ENCODE measurements at places on chromosomes 2 and 18.

DNA sequence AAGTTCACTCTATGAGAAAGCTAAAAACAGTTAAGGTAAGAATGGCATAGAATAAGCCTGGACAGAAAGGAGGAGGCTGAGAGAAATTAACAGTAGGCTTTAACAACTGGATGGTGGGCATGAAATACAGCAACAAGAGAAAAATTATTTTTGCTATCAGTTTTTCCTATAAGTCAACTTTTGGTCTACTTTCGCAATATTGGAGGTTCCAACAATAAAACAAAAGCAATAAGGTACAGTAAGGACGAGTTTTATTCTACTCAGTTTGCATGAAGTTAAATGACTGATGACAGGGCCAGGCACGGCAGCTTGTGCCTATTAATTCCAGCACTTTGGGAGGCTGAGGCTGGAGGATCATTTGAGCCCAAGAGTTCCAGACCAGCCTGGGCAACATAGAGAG is 17.3 kb downstream of the RAB1A start:
- DNase-seq: no peak

DNA sequence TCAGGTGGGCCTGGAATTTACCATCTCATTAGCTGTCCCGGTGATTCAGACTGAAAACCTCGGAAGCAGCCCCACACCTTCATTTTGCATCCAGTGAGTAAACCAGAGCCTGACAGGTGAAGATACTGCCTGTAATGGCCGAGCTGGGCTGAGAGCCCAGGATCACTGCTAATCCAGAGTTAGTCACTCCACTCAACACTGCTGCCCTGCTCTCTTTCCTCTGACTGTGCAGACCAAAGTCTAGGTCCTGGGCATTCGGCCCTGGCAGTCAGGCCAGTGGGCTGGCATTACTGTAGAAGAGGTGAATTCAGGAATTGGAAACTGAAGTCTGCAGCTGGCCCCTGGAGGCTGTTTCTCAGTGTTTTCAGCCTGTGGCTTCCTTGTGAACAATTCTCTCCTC is 44.3 kb downstream of the TMEM17 start:
- DNase-seq: no peak

- no peak for DNase-seq
Measured at GRCh38 chr2:195945056-195945455, 123.6 kb downstream of the DNAH7 start.

GRCh38 chr2:74242354-74243071 is 44.1 kb downstream of the MTHFD2 start:
- DNase-seq: no peak

- no peak for DNase-seq
Measured at GRCh38 chr2:190043441-190043840, 19.1 kb downstream of the MSTN start.

DNA sequence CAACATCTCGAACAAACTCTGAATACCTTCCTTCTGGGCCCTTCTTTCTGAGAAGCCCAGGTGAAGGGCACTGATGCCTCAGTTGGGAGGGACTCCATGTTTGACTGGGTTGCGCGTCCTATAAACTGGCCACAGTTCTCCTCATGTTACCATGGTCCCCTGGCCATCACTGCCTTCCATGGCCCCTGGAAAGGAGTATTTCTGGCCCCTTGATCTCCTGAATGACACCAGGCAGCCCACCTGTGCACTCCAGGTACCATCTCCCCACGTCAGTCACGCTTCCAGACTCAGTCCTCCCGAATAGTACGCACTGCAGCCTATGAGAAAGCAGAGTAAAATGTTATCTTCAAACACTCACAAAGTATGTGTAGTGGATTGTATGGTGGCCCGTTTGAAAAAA is 73.9 kb downstream of the ACKR3 start:
- DNase-seq: no peak

- no peak for DNase-seq
Measured at GRCh38 chr18:3867864-3868311, 417.9 kb downstream of the TGIF1 start.

GRCh38 chr2:112996635-112997034 is 8.6 kb upstream of the IL36A start:
- DNase-seq: no peak

GRCh38 chr2:102129082-102129481 is 13.5 kb upstream of the IL1R1 start:
- no peak for DNase-seq

GRCh38 chr2:237453671-237454070 is 33.4 kb upstream of the MLPH start:
- DNase-seq: no peak

GRCh38 chr18:79413901-79414300 is 18.2 kb downstream of the NFATC1 start:
- DNase-seq: no peak

All from COLO829 (cell line).